Motor neuron (in vitro differentiated cells): ENCODE measurements at places on chromosomes 4 and X.
A peak's percentile ranks its signal among the peaks of the same experiment; 100 is the strongest.

DNA sequence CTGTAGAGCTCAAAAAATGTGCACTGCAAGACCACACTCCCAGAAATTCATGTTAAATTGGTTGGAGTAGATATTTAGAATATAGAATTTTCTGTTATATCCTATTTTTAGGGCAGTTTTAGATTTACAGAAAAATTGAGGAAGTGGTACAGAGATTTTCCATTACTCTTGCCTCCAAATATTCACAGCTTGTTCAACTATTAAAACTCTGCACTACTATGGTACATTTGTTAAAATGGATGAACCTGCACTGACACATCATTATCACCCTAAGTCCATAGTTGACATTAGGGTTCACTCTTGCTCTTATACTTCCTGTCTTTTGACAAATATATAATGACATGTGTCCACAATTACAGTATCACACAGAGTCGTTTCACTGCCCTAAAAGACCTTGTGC, 1724.5 kb downstream of the C4orf33 start:
- ATAC-seq: no peak

DNA sequence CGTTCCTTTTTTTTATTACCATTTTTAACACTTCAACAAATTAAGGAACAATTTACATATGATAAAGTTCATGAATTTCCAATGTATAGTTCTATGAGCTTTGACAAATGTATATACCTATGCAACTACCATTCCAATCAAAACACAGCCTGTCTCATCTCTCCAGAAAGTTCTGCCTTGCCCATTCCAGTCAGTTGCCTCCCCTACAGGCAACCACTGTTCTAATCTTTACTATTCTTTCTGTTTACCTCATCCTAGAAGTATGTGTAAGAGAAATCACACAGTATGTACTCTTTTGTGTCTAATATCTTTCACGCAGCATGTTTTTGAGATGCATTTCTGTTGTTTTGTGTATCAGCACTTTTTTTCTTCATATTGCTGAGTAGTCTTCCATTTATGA, 224.9 kb downstream of the KIT start:
- no peak for ATAC-seq

DNA sequence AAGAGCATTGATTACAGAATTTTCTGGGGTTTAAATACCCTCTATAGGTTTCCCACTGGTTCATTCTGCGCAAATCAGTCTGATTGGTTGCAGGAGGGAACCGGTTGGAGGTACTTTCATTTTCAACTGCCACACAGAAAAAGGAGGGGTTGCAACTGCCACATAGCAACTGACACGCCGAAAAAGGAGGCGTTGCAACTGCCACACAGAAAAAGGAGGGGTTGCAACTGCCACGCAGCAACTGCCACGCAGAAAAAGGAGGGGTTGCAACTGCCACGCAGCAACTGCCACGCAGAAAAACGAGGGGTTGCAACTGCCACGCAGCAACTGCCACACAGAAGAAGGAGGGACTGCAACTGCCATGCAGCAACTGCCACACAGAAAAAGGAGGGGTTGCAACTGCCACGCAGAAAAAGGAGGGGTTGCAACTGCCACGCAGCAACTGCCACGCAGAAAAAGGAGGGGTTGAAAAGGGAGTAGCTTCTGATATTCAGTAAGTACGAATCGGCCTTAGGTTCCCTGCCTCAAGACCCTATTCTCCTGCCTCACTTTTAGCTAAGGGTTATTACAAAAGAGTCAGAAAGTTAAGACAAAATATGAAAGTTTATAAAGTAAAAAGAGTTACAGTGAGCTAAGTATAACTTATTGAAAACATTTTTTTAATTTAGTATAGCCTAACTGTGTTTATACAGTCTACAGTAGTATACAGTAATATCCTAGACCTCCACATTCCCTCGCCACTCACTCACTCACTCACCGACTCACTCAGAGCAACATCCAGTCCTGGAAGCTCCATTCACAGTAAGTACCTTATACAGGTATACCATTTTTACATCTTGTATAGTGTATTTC, 431.8 kb downstream of the KCTD8 start:
- no peak for ATAC-seq

DNA sequence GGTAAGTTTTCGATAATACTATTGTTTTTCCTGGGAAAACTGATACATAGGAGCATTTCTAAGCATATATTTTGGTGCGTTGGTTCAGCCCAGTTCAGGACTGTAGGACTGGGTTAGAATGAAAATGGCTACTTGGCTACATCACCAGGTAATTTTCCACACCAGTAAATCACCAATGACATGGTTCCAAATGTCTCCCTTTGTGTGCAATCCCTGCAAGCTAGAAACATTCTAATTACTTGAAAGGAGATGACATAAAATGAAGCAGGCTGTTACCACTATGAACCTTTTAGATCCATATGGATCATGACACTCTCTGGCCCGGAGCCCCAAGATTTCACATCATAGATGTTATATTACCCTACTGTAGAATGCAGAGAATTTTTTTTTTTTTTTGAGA, 577.4 kb upstream of the FTHL17 start:
- peak; percentile 22 for ATAC-seq

DNA sequence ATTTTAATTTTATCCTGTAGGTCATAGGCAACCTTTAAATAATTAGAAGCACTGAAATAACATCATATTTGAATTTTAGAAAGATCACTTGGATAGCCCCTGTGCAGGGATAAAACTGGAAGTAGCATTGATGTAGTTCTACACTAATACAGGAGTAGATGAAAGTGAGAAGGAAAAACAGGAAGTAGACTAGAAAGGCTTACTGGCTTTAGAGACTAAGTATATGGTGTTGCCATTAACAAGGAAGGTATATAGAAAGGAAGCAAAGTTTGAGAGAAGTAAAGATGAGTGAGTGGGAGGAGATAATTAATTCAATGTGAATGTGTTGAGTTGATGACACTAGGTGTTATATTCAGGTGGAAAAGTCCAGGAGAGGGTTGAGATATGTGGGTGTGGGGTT, 73.1 kb upstream of the EPGN start:
- no peak for ATAC-seq

DNA sequence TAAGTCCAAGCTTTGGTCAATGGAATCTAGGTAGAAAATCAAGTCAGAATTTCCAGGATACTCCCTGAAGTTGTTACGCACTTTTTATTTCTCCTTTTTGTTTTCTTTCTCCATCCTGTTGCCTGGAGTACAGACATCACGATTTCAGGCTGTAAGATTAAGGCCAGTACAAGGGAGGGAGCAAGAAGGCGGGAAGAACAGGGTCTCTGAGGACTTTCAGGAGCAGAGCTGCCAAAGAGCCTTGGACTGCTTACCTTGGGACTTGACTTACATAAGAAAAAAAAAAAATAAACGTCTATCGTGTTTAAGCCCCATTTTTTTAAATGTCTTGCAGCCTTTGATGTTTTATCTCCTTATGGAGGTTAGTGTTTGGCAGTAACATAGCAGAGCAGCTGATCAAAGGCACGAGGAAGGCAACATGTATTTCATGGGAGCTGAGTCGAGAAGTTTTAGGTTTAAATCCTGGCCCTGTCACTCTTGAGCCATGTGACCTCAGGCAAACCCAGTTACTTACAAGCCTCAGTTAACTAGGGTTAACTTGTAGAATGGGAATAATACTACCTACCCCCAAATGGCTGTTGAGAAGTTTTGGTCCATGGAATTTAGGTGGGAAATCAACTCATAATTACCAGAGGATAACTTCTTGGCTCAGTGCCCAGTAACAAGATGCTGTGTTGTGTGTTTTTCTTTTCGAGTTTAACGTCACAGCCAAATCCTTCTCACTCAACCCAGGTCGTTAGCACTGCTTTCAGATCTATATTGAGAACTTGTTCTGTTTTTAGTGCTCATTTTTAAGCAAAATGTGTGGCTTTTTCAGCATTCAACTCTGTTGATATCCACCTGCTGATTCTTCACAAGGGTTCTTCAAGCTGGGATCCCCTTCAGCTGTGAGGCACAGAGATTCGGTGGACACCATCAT, 106.8 kb downstream of the CLNK start:
- ATAC-seq: no peak

DNA sequence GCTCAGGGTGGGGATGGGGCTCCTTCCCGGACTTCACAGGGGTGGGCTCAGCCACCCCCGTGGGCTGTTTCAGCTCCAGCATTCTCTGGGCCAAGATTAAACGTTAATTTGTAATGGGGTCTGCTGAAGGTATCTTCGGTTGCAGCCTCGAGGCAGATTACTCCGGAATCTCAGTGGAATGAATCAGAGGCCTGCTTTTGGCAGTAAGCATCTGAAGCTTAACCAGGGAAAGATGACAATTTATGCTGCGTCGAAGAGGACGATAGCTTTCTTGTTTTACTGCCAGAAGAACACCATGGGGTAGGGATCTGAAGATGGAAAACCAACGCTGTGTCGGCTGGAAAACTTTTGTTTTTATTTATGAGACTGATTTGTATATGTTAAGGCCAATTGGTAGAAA, 129.2 kb upstream of the MSX1 start:
- no peak for ATAC-seq

GRCh38 chr4:76596713-76597112, 161.7 kb downstream of the SHROOM3 start:
- no peak for ATAC-seq

DNA sequence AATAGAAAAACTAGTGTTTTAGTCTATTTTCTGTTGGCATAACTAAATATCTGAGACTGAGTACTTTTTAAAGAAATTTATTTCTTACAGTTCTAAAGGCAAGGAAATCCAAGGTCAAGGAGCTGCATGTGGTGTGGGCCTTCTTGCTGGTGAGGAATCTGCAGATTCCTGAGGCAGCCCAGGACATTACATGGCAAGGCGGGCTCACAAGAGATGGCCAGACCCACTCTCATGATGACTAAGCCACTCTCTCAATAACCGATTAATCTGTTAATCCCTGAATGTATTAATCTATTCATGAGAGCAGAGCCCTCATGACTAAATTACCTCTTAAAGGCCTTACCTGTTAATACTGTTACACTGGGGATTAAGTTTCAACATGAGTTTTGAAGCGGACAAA, 340.8 kb downstream of the GRXCR1 start:
- no peak for ATAC-seq

GRCh38 chr4:88457307-88458103, 586 bp downstream of the HERC5 start:
- ATAC-seq: peak; percentile 82

GRCh38 chr4:10276152-10276551, 159.6 kb upstream of the WDR1 start:
- no peak for ATAC-seq

- ATAC-seq: no peak
Observed at GRCh38 chrX:101957174-101957573, 25.3 kb upstream of the ZMAT1 start.
